ENCODE measurements at places on chromosomes 12 and 14.

DNA sequence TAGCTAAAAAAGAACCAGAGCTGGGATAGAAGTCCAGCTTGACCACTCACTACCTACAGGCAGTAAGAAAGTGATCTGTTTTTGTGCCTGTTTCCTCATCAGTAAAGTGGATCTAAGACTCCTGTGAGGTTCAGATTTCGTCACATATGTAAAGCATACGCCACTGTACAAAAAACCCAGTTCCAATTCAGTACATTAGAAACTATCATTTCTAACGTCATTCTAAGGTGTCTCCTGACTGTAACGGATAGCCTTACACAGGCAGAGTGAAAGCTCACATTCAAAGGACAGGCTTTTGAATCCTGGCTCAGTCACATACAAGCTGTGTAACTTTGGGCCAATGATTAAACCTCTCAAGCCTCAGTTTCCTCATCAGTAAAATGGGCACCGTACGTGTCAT is 3.5 kb downstream of the SLC15A4 start:
- no peaks in the 10 kb centered on the region for H3K27me3 ChIP-seq
- peaks cover 24% of the 10 kb centered on the region for H3K36me3 ChIP-seq

- DNase-seq: no peak
- H3K36me3 ChIP-seq: no peaks in the 10 kb centered on the region
- H3K4me3 ChIP-seq: no peak overlapping the region
- H3K27ac ChIP-seq: no peak overlapping the region
- no peaks in the 10 kb centered on the region for H3K4me1 ChIP-seq
These were observed 21.7 kb upstream of the VRTN start for GRCh38 chr14:74326369-74327152.

GRCh38 chr12:3084742-3085141 is 7.6 kb downstream of the TSPAN9 start:
- no peak overlapping the region for H3K4me3 ChIP-seq
- H3K36me3 ChIP-seq: no peaks in the 10 kb centered on the region
- H3K27ac ChIP-seq: no peak overlapping the region
- no peak for DNase-seq
- H3K4me1 ChIP-seq: peaks cover 4% of the 10 kb centered on the region
- peaks cover 3% of the 10 kb centered on the region for H3K27me3 ChIP-seq

- H3K27ac ChIP-seq: no peak overlapping the region
- H3K36me3 ChIP-seq: no peaks in the 10 kb centered on the region
- H3K4me1 ChIP-seq: no peaks in the 10 kb centered on the region
- H3K4me3 ChIP-seq: no peak overlapping the region
- DNase-seq: no peak
These were observed 17.2 kb upstream of the SLC35F4 start for GRCh38 chr14:57883061-57883460.

GRCh38 chr14:60171690-60172089 is 6.5 kb upstream of the DHRS7 start:
- H3K36me3 ChIP-seq: no peaks in the 10 kb centered on the region
- DNase-seq: no peak
- H3K27me3 ChIP-seq: peaks cover 8% of the 10 kb centered on the region
- no peak overlapping the region for H3K27ac ChIP-seq
- peaks cover 9% of the 10 kb centered on the region for H3K4me1 ChIP-seq

DNA sequence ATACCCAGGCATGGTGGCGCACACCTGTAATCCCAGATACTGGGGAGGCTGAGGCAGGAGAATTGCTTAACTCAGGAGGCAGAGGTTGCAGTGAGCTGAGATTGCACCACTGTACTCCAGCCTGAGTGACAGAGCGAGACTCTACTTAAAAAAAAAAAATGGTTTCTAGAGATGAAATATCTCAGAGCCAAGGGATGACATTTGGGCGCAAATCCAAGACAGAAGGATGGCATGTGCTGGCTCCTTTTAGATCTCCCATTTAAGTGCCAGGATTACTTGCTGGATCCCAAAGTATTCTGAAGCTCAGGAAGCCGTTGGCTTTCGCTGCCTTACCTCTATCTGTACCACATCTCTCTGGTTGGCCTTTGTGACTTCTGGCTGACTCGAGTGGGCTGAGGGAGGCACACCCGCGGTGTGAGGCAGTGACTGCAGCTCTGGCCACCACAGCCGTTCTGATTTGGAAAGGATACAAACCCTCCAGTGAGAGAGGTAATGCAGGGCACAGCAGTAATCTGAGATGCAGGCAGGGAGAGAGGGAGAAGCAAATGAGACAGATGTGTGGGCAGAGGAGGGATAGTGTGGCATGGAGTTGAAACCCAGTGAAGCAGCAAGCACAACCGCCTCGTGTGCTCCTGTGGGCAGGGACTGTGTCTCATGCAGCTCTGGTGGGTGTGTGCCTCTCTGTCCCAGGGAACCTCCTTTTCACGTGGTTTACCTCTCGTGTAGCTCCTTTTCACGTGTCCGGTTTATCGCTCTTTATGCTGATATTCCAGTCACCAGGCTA is 4.9 kb downstream of the B4GALNT3 start:
- H3K4me3 ChIP-seq: no peak overlapping the region
- H3K27ac ChIP-seq: no peak overlapping the region
- peaks cover 38% of the 10 kb centered on the region for H3K27me3 ChIP-seq
- H3K36me3 ChIP-seq: no peaks in the 10 kb centered on the region
- H3K4me1 ChIP-seq: peaks cover 11% of the 10 kb centered on the region

DNA sequence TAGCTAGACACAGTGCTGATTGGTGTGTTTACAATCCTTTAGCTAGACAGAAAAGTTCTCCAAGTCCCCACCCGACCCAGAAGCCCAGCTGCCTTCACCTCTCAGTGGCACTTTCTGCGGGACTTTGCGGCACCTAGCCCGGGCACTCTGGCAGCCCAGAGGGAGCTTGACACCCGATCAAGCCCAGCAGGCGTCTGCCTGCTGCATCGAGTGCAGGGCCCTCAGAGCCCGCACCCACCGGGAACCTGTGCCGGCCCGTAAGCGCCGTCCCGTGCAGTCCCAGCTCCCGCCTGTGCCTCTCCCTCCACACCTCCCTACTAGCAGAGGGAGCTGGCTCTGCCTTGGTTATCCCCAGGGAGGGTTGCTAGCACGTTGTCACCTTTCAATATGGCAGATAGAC is 631.0 kb upstream of the STXBP6 start:
- no peaks in the 10 kb centered on the region for H3K27me3 ChIP-seq
- no peaks in the 10 kb centered on the region for H3K4me1 ChIP-seq
- H3K4me3 ChIP-seq: no peak overlapping the region
- no peaks in the 10 kb centered on the region for H3K36me3 ChIP-seq

DNA sequence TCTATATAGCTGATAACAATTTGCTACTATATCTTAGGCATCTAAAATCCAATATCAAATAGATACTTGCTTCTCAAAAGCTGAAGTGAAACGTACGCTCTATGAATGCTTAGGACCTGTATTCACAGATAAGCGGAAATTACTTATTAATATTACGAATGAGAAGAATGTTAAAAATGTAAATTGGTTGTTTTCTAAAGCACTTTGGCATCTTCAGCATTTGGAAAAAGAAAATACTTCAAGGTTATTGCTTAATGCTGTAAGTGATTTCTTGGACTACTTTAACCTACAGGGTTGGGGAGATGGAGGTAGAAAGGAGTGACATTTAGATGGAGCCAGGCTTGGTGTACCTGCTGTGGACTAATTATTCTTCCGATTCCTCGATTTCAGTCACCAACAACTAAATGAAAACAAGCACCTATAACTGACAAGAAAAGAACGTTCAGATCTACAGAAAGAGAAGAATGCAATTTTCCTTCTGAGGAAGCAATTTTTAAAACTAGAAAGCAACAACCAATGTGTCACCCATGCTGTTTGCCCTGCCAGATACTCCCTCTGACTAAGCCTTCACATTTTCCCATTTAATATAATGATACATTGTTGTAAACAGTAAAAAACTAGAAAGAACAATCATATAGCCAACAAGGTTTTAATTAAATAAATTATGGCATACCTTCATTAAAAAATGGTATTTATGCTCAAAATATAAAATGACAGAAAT is 49.3 kb downstream of the SLC25A21 start:
- H3K27ac ChIP-seq: no peak overlapping the region
- H3K27me3 ChIP-seq: no peaks in the 10 kb centered on the region
- H3K4me3 ChIP-seq: no peak overlapping the region
- H3K4me1 ChIP-seq: no peaks in the 10 kb centered on the region

DNA sequence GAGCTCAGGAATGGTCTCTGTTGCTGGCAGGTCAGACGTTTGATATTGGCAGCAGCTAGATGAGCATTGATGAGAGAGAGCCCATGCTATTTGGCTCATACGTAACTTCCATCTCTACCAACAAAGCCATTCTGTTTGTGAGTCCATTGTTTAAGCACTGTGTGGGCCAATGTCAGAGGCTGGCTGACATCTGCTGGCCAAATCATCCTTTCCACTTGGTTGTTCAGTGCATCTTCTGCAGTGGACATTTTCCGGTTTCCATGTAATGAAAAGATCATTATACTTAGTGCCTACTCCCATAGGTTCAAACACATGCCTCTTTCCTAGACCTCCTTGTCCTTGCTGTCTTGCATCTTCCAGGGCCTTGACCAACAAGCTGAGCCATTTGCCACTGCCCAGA is 59.2 kb downstream of the IFT81 start:
- DNase-seq: no peak
- no peak overlapping the region for H3K27ac ChIP-seq

DNA sequence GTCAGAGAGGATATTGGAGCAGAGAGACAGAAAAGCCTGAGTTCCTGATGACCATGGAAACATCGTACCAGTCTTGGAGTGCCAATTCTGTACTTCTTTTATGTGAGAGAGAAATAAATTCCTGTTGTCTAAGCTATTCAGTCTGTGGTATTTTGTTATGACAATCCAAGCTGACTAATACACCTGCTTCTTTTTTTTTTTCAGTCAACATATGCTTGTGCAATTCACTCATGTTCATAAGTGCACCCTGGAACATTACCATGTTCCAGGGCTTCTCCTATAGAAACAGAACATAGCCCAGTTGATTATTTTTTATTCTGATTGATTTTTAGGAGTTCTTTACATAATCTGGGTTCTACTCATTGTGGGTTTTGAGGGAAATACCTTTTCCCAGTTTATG is 1.7 kb upstream of the CHPT1 start:
- H3K27ac ChIP-seq: no peak overlapping the region
- H3K4me3 ChIP-seq: no peak overlapping the region
- peaks cover 25% of the 10 kb centered on the region for H3K4me1 ChIP-seq
- H3K36me3 ChIP-seq: no peaks in the 10 kb centered on the region
- DNase-seq: no peak

- no peaks in the 10 kb centered on the region for H3K4me1 ChIP-seq
- DNase-seq: no peak
- no peak overlapping the region for H3K4me3 ChIP-seq
These were observed 642.0 kb downstream of the SLC6A15 start for GRCh38 chr12:84270470-84271140.

GRCh38 chr12:22275843-22276242 is 58.7 kb downstream of the ST8SIA1 start:
- H3K27ac ChIP-seq: no peak overlapping the region
- peaks cover 4% of the 10 kb centered on the region for H3K27me3 ChIP-seq
- DNase-seq: no peak
- H3K36me3 ChIP-seq: no peaks in the 10 kb centered on the region
- no peaks in the 10 kb centered on the region for H3K4me1 ChIP-seq

DNA sequence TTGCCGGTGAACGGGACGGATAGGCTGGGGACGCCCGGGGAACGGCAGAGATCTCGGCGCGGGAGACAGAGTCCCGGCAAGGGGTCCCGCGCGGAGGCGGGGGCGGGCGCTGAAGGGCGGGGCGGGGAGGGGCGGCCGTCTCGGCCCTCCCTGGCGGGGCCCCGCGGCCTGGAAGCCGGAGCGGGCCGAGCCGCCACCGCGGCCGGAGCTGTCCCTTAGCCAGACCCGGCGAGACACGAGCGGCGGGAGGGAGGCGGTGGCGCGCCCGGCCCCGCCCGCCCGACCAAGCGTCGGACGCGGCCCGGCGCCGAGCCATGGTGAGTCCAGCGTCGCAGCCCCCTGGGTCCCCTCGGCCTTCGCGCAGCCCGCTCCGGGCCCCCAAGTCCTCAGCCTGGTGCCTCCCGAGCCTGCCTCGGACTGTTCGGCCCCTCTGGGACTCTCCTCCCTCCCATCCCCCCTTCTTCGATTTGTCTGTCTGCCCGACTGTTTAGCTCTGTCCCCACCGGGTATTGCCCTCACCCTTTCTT is at the start of gene ARHGEF40:
Gene ARHGEF40, plus strand, starts transcription at position 222 of the 527 bp plus-strand sequence. Its CDS starts 93 bp downstream, at position 315.
- no peaks in the 10 kb centered on the region for H3K36me3 ChIP-seq
- H3K27ac ChIP-seq: no peak within 1 kb of the TSS
- peaks cover 37% of the 10 kb centered on the region for H3K4me1 ChIP-seq

DNA sequence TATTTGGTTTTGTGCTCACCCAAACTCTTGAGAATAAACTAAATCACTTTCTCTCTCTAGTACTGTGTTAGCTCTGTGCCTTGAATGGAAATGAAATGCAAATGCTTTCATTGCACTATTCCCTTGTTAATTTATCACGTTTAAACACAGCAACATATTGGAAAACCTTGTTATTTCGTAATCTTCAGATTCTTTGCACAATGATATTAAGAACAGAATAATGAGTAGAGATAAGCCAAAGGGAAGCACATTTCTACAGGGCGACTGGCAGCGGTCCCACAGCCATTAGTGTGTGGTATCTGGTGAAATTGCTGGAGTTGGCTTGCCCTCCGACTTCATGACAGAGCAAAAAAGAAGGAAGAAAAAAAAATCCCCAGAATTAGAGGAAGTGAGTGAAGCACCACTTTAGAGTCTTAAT is 166.1 kb upstream of the E2F7 start:
- no peak overlapping the region for H3K27ac ChIP-seq
- no peaks in the 10 kb centered on the region for H3K27me3 ChIP-seq
- no peaks in the 10 kb centered on the region for H3K36me3 ChIP-seq

DNA sequence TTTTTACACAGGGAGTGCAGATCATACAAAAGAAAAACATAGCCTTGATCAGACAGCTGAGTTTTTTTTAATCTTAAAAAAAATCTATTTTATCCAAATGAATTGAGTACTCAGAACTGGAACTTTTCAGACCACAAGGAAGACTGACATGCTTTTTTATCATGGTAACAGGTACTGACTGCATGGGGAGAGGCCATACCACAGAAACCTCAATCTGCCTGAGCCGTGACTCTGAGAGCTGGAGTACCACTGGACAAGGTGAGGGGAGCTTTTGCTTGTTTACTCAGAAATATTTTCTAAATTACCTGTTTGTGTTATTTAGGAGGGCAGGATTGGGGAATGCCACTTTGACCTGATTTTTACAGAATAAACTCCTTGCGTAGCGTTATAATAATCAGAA is 143.9 kb downstream of the ALX1 start:
- DNase-seq: no peak
- H3K4me1 ChIP-seq: no peaks in the 10 kb centered on the region
- no peaks in the 10 kb centered on the region for H3K36me3 ChIP-seq
- H3K4me3 ChIP-seq: no peak overlapping the region

Measured in activated CD8-positive, alpha-beta T cell treated with anti-CD3 and anti-CD28 coated beads, Interleukin-2, amount 10 ng/mL, durations not matched to agents 7 days and 5 days (primary cell).